Psoas muscle (tissue), 8 donors: ENCODE measurements at places on chromosomes 1 and 21. TPM values are rescaled to one million over a fixed set of nuclear protein-coding genes. Genes with fewer than 3 reads are reported as not detected.

GRCh38 chr1:244106176-244106575 is 55.1 kb downstream of the ZBTB18 start:
- no peak for DNase-seq

GRCh38 chr1:160733898-160734297 is 5.1 kb upstream of the SLAMF7 start:
- DNase-seq: no peak

- DNase-seq: peak; percentile 20
Measured at GRCh38 chr21:43210454-43211071, 41.8 kb downstream of the CRYAA start.

- DNase-seq: no peak
Measured at GRCh38 chr1:40780678-40781607, 2.6 kb upstream of the KCNQ4 start.

DNA sequence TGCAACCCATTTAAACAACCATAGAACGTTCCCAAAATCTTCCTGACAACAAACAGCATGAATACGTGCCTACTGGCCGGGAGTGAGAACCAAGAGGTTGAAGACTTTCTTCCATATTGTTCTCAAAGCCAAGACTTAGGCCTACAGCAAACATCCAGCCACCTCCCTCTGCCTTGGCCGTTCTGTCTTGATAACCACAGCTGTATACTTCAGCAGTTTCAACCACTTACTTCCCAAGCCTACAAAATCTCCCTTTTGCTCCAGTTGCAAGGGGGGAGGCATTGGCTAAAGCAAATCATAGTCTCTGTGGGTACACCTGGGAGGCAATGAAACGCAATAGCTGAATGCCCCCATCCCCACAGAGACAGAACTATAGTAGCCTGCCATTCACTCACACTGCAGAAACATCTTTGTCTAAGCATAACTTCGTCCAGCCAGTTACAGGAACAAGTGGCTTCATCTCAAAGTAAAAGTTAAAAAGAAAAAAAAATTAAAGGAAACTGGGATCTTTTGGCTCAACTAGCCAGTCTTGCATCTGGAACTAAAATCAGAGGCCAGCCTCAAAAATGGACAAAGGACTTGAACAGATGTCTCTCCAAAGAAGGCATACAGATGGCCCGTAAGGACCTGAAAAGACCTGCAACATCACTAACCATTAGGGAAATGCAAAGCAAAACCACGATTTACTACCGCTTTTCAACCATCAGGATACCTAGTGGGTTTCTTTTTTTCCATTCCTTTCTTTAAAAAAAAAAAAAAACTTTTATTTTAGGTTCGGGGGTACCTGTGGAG is 186.0 kb downstream of the PSMG1 start:
- no peak for DNase-seq

- DNase-seq: peak; percentile 47
Measured at GRCh38 chr1:47837056-47837830, 159.9 kb downstream of the TRABD2B start.

DNA sequence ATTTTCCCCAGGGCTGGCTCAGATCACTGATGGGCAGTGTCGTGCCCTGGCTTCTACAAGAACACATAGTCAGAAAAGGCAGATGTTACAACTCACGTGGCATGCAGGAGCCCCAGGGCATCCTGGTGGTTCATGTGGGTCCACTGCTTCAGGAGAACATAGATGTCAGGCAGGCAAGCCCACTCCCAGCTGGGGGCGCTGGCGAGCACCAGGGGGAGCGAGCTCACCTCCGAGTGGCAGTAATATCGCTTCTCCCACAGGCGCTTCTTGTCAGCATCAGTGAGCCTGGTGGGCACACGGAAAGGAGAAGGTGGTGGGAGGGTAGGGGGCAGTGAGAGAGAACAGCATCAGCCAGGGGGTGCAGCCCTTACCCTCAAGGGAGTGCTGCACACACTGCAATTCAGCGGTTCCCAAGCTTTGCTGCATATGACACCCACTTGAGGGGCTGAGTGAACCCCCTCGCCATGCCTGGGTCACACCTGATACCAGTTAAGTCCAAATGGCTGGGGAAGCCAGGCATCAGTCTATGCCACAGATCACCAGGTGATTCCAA is 34.3 kb upstream of the PPP1R15B start:
- peak; percentile 75 for DNase-seq

- DNase-seq: no peak
Measured at GRCh38 chr1:116994411-116994810, 7.1 kb upstream of the CD101 start.

DNA sequence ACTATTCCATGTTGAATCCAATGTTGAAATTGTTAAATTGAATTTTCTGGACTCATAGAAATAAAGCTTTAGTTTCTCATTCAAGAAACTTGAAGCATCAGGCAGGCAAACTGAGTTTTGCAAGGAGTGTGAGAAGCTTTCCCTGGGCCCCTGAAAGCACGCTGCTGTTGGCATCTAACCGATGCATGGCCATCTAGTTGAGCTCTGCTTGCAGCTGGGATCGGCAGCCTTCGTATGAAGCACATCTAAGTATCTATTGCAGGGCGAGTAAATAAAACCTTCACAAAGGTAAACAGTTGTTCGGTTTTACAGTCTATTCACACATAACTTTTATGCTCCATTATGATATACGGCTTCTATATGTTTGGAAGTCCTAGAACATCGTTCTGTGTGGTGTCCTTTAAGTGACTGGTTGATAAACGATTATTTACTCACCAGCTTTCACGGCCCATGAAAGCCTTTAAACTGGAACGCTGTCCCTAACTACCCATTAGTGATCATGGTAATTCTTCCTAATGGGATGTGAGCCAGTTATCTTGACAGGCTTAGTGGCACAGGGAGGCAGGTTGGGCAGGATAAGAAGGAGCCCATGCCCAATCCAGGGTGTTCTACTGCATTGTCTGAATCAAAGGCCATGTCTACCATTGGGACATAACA is 71.7 kb downstream of the SEC16B start:
- DNase-seq: no peak

- DNase-seq: no peak
Measured at GRCh38 chr1:89975540-89976125, 19.3 kb upstream of the ZNF326 start.

Gene OBSCN
- polyA plus RNA-seq: 658 TPM
